ENCODE measurements at places on chromosomes 5 and 9. TPM values are rescaled to one million over a fixed set of nuclear protein-coding genes. Genes with fewer than 3 reads are reported as not detected.

The FGD3 gene
- 1.2 TPM for total RNA-seq

The C7 gene
- total RNA-seq, result not detected

The C5orf52 gene
- not detected for total RNA-seq

The GLRA1 gene
- 0.22 TPM for total RNA-seq

The SEC16A gene
- 74.3 TPM for total RNA-seq

The ADRA1B gene
- 0.66 TPM for total RNA-seq

The PGM5 gene
- total RNA-seq, result not detected

The MLANA gene
- total RNA-seq, result not detected

The GABRA6 gene
- total RNA-seq, result not detected

The NUTM2G gene
- not detected for total RNA-seq

The OLFM1 gene
- 387 TPM for total RNA-seq

The CTXN3 gene
- total RNA-seq, result not detected

The MYOZ3 gene
- total RNA-seq, result 0.64 TPM

The TNFSF15 gene
- not detected for total RNA-seq

The ADCY2 gene
- 3.8 TPM for total RNA-seq

The ITK gene
- not detected for total RNA-seq

The GPX3 gene
- 20.4 TPM for total RNA-seq

The ENHO gene
- total RNA-seq, result 11.5 TPM

The C9orf153 gene
- total RNA-seq, result 0.27 TPM

The OMD gene
- not detected for total RNA-seq

The CLPTM1L gene
- total RNA-seq, result 95.2 TPM

The TEX48 gene
- not detected for total RNA-seq

The CARTPT gene
- not detected for total RNA-seq
